ENCODE measurements at places on chromosomes 11 and 22.

- no peak for DNase-seq
Observed at GRCh38 chr22:22479116-22479515, 29.4 kb downstream of the ZNF280B start.

GRCh38 chr11:71236836-71237475 lies 15.4 kb downstream of the SHANK2 start:
- no peak for DNase-seq

- DNase-seq = no peak
Observed at GRCh38 chr11:118606157-118606843, 1.1 kb upstream of the PHLDB1 start.

- DNase-seq = no peak
Observed at GRCh38 chr22:43477966-43478365, 66.2 kb downstream of the MPPED1 start.

GRCh38 chr22:35368386-35368785 lies 12.5 kb upstream of the HMOX1 start:
- no peak for DNase-seq

DNA sequence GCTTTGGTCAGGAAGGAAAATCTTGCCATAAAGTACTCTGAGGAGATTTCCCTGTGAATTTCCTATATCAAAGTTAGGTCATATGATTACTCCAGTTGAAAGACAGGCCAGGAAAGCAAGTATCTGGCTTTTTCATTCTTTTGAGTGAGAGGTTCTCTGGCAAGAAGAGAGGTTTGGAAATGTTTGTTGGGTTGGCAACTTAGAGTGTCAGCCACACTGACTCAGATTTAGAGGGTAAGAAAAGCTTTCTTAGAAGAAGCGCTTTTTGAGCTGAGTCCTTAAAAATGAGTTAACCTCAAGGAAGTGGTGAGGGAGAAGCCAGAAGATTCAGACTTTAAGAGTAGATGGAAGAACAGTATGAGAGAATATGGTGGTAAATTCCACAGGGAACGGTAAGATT lies 86.1 kb upstream of the BDNF start:
- no peak for DNase-seq

DNA sequence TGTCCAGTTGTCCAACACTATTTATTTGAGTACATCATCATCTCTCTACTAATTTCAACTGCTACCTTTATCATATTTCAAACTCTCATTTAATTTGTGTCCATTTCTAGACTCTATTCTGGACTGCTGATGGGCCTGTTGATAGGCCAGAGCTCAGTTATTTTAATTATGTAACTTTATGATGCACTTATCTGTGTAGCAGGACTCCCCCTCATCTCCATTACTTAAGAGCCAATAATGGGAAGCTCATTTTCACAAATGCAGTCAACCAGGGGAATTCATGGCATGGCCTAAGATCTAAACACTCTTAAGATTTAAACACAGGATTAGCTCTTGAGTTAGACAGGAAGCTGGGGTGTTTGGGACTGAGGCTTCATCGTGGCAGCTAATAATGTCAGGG lies 21.4 kb downstream of the KCNQ1OT1 start:
- DNase-seq = no peak

DNA sequence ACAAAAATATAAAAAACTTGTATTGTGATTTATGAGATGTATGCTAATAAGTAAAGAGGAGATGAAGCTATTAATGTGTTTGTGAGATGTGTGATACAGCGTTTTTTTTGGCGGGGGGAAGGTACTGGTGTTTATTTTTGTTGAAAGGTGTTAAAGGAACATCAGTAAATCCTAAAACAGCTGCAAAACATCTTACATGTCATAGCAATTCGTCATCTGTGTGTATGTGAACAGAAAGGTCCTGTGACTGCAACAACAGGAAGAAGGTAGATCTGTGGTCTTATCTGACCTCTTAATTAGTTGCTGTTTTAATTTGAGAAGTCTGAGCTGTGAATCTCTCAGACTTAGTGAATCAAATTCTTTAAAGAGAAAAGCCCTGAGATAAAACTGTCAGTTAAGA lies 1041.1 kb downstream of the JRKL start:
- DNase-seq = no peak

DNA sequence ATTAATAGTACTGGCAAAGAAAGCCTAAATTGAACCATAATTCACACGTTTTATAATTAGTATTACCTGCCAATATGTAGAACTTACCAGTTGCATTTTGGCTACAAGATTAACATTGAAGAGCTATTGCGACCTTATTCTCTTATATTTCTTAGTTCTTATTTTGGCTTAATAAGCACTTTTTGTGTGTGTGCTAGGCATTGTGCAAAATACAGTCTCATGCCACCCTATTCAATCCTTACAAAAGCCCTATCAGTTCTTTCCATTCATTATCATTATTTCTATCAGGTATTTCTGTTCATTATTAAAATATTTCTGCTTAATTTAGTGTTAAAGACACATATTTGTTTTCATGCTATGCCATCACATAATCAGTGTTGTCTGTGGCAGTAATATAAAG lies 41.2 kb downstream of the MAML2 start:
- no peak for DNase-seq

DNA sequence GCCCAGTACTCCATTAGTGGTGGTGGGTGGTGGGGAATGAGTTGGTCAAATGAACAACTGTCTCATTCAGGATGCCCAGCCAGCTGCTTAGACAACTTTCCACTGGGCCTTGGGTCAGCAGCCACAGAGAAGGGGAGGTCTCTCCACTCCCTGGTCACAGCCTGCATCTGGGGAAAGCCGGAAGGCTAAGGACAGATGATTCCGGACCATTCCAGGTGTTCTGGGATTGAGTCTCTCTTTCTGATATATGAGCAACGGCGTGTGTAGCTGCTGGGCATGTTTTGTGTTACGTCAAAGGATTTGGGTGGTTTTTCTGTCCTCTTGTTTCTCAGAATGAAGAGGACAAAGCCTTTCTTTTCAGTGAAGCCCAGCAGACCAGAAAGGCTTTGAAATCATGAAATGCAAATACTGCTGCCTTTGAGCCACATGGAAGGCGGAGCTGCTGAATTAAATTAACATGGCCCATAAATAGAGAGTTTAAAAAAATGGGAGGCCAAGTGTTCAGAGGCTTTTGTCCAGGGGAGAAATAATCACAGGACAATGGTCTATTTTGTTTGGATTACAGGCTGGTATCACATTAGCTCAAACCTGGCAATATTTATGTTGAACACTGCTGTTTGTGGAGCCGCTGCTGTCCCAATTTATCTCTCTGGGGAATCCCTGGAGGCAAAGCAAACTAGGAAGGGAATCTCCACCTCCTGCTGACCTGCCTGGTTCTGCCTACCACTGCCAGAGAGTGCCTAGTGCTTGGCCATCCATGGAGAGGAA lies 234.4 kb upstream of the E2F8 start:
- no peak for DNase-seq

DNA sequence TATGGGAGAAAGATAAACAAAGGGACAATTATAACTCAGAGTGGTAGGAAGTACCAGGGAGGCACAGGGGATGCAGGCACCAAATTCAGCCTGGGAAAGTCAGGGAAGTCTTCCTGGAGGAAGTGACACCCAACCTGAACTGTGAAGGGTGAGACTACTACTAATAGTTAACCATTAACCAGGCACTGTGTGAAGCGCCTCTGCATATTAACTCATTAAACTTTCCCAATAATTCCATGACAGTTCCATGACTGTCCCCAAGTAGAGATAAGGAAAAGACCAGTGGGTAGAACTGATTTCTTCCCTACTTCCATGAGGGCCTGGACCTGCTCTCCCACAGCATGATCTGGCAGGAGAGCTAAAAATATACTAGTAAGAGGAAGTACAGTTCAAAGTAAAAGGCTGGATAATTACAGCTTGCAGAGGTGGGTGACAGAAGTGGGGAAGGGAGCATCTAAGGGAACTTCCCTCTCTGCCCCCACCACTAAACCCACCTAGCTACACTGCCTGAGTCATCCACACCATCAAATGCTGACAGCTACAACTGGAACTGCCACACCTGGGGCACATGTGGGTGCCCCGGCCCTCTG lies 4.7 kb upstream of the AP1B1 start:
- no peak for DNase-seq

DNA sequence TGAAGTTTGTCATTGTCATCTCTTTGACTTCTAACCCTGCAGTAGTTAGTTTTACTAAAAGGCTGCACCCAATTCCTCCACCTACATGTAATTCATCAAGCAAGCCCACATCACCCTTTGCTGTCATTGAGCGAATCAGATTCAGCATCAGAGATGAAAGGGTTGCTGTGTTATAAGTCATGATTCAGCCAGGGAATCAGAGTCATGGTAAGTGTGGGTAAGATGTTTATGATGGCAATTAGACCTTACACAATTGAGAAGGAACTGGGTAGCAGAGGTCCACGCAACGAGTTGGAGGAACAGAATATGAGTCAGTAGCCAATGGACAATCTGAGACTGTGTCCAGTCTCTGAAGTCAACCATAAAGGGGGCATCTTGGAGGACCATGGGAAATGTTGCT lies 162.8 kb upstream of the SNX19 start:
- DNase-seq = no peak

- no peak for DNase-seq
Observed at GRCh38 chr22:25156736-25157135, 42.9 kb upstream of the CRYBB3 start.

DNA sequence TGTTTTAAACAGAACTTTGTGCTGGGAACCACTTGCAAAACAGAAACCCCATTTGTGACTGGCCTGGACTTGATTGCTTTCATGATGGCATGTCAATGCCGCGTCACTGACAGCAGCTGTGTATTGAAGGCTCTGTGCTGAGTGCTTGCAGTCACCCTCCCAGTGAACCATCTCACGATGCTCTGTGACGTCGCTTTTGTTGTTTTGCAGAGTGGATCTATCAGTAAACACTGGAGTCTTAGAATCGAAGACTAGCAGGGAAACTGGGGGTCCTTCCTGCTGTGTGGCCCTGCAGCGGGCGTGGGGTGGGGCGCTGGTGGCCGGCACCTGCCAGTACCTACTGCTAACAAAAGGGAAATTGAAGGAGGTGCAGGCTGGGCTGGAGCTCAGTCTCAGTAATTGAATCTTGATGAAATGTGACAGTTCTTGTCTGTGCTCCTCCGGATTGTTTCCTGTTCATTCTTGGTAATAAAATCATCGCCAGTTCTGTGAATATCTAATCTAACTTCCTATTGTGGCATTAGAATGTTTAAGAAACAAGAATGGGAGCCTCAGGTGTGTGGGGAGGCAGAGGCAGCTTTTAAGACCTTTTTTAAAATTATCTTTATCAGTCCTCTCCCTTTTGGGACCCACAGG lies 50.5 kb upstream of the PARVG start:
- no peak for DNase-seq

DNA sequence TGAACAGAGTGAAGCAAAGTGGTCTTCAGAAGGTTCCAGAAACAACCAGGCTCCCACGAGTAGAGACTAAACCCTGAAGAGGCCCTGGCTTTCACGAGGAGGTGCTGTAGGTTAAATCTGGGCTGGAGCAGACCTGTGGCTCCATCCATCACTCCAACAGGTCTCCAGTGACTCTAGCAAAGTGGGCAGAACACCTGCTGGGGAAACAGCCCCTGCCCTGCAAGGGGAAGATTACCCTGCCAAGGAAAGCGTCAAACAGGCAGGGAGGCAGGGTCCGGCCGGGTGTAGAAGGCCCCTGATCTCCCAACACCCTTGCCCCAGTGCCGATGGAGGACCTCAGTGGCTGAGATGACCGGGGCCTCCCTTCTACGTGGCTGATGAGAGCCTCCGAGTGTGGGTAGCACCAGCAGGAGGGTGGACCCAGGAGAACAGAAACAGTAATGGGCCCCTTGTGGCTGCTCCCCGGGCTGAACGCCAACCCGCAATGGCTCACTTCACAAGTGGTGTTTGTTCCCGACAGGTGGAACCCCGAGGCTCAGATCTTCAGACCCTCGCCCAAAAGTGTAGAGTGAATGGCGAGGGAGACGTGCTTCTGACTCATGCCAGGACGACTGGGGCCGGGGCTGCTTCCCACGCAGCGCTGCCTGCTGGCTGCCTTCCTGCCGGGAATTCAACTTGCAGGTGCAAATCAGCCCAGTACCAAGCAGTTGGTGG lies 112.0 kb downstream of the SHANK2 start:
- no peak for DNase-seq
